CD4-positive, alpha-beta T cell treated with Interleukin-4 for 1 hour (primary cell): ENCODE measurements at places on chromosomes 12 and 14.

DNA sequence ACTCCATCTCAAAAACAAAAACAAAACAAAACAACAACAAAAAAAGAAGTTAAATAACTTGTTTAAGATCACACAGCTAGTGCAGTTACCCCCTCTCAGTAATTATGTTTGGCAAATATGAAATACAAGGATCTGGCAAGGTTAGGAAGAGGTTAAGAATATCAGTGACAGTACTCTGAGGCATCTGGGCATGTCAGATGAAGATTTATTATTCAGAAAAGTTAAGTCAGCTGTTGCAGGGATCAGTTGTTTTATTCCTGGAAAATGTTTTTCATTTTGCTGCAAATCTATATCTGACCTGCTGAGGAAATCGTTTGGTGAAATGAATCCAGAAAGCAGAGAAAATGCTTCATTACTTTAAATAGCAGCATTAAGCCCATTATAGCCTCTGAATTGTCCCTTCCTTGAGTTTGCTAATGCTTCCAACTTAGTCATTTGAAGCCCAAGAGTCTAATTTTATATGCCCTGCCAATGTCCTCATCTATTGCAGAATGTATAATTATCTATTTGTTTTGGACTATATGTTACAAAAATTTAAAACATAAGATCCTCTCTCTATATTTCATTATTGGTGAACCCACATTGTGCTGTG, 8.1 kb downstream of the GPX2 start:
- DNase-seq = no peak

GRCh38 chr14:95495538-95496025, 20.9 kb downstream of the SYNE3 start:
- peak; percentile 71 for DNase-seq

GRCh38 chr14:69665631-69666030, 54.2 kb downstream of the SUSD6 start:
- no peak for DNase-seq

- peak; percentile 72 for DNase-seq
Observed at GRCh38 chr14:52741865-52742264, 11.9 kb downstream of the STYX start.

DNA sequence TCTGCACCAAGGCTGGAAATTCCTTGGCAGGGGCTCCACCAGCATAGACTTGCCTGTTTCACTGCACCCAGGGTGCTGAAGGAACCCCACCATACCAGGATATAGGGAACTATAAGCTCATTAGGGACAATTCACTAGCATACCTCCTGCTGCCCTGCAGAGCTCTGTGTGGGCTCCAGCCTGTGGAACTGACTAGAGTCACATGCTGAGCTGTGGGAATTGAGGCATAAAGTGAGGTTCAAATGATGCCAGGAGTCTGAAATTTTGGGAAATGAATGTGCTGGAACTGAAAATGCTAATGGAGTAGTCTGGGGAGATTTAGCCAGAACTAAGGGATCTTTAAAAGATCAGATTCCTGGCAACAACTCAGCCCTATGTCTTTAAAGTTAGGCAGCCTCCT, 7.3 kb upstream of the EMP1 start:
- DNase-seq = no peak

DNA sequence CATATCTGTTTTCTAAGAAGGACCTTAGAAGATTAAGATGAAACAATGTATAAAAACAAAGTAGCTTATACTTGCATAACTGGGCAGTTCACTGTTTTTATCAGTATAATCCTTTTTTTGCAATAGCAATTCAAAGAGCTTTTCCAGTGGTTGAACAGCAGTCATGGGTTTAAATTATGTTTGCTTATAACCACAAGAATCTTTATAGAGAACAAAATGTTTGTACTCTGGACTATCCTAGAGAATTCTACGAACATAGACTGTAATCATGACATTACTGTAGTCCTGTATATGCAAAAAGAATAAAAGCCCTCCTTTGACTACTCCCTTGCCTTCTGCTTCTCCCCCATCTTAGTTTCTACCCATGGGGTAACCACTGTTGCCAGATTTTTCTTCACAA, 5.7 kb downstream of the FAM177A1 start:
- DNase-seq = no peak

DNA sequence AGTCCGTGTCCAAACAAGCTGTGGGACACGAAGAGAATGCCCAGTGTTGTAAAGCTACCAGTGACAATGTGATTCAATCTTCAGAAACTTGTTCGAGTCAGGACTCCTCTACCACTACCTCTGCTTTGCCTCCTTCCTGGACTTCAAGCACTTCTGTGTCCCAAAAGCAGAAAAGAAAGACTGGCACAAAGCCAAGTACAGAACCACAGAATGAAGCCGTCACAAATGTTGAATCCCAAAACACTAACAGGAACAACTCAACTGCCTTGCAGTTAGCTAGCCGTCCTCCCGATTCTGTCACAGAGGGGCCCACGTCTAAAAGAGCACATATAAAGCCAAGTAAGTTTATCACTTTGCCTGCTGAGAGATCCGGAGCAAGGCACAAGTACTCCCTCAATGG, 284.9 kb downstream of the LRFN5 start:
- DNase-seq = no peak

GRCh38 chr12:12874029-12874428, 17.3 kb upstream of the GPRC5A start:
- DNase-seq = no peak

DNA sequence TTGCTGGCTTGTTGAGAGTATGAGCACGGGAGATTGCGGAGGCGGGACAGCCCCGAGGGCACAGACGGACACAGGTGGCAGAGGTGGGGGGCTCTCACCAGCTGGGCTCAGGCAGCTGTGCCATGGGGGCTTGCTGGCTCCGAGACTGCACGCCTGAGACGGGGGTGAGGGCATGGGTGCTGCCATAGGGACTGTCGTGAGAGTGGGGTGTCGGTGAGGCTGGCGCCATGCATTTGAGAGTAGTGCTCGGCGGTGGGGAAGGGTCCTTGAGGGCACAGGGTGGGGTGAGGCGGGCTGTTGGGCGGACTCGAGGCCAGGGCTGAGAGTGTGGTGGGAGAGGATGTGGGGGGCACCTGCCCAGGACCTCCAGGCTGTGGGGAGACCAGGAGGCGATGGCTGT, 40.7 kb upstream of the TEX22 start:
- DNase-seq = no peak

DNA sequence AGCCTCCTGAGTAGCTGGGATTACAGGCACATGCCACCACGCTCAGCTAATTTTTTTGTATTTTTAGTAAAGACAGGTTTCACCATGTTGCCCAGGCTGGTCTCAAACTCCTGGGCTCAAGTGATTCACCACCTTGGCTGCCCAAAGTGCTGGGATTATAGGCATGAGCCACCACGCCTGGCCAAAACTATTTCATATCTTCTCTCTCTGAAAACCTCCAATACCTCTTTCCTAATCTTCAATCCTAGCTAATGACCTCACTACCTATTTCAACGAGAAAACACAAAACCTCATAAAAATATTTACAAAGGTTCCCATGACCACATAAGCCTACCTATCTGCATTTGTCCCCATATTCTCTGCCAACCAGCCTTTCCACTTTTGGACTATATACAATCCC, 32.3 kb upstream of the ANKS1B start:
- DNase-seq = no peak

DNA sequence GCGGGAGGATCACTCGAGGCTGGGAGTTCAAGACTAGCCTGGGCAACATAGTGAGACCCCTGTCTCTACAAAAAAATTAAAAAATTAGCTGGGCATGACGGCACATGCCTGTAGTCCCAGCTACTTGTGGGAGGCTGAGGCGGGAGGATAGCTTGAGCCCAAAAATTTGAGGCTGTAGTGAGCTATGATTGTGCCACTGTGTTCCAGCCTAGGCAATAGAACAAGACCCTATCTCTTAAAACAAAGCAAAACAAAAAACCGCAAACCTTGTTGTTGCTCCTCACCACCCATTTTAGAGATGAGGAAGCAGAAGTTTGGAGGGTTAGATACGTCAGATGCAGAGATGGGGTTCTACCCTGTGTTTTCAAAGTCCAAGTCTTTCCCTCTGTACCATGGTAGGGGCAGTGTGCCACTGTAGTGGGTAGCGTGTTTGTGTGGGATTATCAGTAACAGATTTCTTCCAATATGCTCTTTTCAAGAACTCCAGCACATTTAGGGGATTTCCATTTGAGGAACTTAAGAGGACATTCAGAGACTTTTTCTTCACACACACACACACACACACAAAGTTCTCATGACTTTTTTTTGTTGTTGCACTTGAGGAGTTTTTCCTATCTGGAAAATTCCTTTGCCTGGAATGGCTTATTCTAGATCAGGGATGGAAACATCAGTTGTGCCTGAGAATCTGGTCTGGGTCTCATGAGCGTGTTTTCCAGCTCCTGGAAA, 186.5 kb downstream of the CHST11 start:
- DNase-seq = peak; percentile 41

- no peak for DNase-seq
Observed at GRCh38 chr12:114476159-114476558, 70.2 kb upstream of the TBX5 start.

DNA sequence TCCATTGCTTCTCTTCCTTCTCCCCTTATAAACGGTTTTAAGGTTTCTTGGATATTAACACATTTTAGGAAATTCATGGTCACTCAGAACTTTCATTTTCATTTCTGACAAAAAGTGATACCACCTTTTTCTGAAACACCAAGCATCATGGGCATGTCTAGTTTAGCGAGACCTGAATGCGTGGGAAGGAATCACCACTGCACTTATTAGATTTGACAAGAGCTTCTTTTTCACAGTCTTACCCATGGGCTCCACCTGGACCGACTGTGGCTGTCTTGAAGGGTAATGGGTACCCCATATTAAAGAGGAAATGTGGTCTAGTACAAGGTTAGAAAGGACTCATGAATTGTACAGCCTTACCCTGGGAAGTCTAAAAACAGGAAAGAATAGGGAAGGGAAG, 95.4 kb downstream of the KCNK10 start:
- no peak for DNase-seq

- no peak for DNase-seq
Observed at GRCh38 chr12:72684491-72684890, 412.3 kb downstream of the TRHDE start.

DNA sequence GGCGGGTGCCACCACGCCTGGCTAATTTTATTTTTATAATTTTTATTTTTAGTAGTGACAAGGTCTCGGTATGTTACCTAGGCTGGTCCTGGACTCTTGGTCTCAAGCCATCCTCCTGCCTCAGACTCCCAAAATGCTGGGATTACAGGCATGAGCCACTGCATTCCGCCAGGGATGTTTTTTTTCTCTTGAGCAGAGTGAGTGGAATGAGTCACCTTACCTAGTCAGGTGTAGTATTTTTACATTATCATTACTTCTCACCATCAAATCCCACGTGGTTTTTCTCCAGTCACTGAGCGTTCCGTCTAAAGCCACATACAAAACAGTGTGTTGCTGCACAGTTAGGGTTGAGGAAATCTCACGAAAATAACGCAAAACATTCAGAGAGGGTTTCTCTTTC, 870 bp upstream of the TBPL2 start:
- no peak for DNase-seq

DNA sequence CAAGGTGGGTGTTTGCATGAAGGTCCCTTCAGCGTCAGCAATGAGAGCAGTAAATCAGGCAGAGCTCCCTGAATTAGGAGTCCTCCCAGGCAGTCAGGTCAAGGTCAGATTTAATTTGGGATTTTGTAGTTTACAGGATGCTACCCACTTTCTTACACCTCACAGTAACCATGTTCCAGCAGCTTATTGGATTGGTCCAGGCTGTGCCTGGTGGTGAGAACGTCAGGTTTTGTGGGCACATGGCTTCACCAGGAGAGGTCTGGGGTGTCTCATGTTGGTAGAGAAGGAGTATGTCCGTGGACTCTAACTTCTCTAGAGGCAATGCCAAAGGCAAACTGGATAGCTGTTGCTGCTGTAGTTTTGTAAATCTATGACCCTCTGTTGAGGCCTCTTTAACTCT, 158.3 kb downstream of the CACNA1C start:
- no peak for DNase-seq

DNA sequence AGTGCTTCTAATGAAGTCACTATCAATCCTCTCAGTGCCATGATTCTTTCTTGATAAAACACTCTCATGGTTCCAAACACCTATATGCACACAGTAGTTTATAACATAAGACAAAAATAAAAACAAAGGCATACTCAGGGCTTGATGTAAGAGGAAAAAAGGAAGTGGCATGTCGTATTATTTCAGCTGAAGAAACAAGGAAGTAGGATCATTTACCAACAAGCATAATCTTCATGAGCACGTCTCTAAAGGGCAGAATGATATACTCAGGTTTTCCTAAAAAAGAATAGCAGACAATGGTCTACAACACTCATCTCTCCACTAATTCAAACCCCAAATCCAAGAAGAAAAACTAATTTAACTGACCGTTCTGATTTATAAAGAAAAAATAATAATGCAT, 33.9 kb downstream of the NUMB start:
- no peak for DNase-seq

GRCh38 chr14:68060198-68060597, 240.6 kb downstream of the RAD51B start:
- DNase-seq = no peak

- no peak for DNase-seq
Observed at GRCh38 chr14:97155814-97156213, 358.6 kb downstream of the VRK1 start.

- no peak for DNase-seq
Observed at GRCh38 chr14:99726538-99727095, 42.5 kb downstream of the CYP46A1 start.

GRCh38 chr12:13197526-13198143, 1.1 kb downstream of the EMP1 start:
- no peak for DNase-seq

DNA sequence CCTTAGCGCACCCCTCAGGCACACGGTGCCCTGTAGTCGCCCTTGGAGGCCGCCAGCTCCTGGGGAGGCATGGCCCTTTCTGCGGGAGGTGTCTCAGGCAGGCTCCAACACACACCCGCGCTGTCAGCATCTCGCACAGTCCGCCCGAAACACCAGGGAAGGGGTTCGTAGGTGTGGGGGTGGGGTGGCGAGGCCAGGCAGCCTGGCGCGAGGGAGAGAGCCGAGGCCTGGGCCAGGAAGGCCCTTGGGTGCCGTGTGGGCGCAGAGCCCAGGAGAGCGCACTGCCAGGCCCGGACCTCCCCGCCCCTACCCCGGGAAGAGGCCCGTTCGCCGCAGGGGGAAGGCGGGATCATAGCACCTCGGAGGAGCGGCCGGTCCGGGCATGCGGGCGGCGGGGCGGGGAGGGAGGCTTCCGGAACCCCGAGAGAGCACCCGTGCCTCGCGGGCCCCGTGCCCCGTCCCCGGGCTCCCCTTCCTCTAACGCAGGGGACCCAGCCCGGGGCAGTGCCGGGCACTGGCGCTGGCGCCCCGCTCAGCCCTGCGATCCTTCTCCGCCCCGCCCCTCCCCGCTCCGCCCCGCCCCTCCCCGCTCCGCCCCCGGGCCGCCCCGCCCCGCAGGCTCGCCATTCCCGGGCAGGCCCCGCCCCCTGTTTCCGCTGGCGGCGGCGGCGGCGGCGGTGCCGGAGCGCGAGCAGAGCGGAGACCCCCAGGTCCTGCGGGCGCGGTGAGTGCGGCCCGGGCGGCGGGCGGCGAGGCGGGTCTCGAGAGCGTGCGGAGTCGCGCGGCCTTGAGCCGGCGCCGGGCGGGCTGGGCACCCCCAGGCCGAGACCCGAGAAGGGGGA, at the start of gene TSPAN9:
TSPAN9 (plus strand) TSS at position 650 of the 842 bp plus-strand sequence. CDS start 123,815 bp downstream, outside the sequence.
- DNase-seq = peak; percentile 45
